ENCODE measurements at places on chromosomes 2 and 18.

- DNase-seq: no peak
These were observed 1.6 kb upstream of the PPP1R1C start for GRCh38 chr2:181984060-181984459.

- DNase-seq: peak; percentile 12
These were observed 132.1 kb downstream of the MBP start for GRCh38 chr18:77000527-77000926.

DNA sequence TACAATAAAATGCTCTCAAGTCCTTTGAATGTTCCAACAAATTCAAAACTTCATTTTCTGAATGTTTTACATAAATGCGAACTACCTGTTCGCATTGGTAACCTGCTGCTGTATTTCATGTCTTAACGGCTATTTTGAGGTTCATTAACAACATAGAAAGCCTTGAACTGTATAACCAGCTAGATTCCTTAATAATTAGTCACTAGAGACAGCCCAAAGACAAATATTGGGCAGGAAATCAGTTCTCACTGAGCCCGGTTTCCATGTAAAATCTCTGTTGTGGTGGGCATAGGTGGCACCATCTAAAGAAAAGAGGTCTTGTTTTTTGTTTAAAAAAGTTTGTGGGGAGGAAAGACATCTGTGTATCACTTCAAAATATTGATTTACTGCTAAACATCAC lies 29.2 kb downstream of the PDIA6 start:
- DNase-seq: no peak

- no peak for DNase-seq
These were observed 161.0 kb downstream of the TPGS2 start for GRCh38 chr18:36667811-36668210.

DNA sequence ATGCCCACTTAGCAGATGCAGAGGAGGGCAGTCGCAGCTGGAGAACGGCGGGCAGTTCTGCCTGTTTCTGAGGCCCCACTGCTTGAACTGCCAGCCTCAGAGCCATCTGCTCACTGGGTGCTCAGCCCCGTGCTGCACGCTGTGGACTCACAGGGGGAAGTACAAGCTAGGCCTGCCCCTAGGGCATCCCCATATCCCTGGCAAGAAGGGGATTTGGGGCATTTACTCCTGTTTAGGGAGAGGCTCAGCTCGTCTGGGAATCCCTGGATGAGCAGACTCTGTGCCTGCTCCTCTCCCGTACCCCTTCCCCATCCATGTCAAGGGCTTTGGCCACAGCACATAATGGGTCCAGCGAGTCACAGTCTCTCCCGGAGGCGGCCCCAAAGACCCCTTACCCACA lies 169.8 kb upstream of the PKDCC start:
- DNase-seq: no peak

DNA sequence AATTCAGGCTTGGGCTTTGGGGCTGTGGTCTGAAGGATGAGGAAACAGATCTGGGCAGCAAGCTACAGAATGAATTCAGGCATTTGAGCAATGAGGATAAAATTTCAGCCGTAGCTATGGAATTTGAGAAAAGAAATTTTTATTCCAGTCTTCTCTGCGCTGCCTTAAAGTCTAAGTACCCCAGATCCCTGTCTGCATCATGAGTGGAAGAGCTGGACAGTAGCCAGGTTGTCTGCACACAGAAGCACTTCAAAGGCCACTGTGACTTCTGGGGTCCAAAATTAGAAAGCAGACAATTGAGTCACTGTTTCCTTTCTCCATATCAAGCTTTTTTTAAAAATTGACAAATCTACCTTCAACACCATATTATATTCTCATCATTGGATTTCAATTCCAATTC lies 787.6 kb upstream of the GCFC2 start:
- DNase-seq: no peak

DNA sequence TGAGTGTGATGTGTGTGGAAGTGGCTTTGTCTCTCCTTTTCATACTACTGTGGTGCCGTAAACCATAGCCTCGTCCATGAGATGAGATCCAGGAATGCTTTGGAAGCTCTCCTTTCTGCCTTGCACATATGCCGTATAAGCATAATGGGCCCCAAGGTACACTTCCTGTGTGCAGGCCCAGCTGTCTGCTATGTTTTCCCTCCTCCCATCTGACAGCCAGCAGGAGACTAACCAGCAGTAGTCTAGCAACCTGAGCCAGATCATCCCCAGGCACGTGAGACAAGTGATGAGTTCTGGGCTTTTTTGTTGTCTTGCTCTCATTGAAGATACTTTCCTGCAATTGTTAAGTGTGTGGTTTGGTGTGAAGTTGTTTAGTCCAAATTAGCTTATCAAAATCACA lies 555.5 kb upstream of the LRRTM4 start:
- DNase-seq: no peak

GRCh38 chr2:28095622-28096021 lies 205.1 kb downstream of the BABAM2 start:
- DNase-seq: no peak

DNA sequence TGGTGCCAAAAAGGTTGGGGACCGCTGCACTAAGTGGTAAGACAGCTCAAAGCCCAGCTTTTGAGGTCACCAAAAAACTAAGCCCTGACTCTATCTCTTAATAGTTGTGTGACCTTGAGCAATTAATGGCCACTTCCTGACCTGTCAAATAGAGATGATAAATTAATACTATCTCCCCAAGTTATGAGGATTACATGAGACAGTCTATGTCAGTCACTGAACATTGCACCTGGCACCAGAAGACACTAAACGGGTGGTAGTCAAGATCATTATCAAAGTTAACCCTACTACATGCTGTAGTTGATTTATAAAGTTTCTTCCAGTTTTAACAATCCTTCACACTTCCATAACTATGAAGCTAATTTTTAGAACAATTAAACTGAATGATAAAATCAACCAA lies 36.5 kb downstream of the STPG4 start:
- DNase-seq: no peak

DNA sequence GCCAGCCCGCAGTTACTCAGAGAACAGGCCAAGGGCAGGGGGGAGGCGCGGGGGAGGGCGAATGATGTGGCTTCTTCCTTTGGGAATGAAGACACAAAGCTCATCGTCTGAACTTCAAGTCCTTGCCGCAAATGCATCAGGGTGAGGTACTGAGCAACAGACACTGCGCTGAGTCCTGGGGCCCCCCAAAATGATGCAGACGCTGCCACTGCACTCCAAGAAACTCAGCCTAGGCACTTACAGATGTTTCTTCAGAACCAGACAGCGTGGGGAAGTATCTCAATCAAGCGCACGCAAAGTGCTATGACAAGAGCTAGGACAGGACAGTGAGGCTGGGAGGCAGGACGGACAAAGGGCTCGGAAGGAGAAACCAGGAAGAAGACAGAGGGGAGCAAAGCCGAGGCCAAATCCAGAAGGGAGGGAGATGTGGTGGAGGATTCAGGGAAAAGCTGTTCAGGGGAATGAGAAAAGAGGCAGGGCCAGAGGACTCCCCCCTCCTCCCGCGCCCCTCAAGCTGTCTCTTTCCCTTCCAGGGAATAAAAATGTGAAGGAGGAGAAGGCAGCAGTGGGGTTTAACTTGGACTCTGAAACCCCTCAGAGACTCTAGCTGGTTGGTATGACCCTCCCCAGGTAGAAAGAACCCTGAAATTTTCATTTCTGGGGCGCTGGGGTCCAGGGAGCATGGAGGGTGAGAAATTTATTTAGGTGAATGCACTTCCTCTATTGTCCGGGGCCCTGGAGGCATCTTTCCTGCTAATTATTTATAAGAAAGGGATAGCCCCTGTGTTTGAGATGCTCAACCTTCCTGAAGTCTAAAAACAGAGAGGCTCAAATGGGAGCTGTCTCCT lies 34.9 kb downstream of the CIB4 start:
- no peak for DNase-seq

DNA sequence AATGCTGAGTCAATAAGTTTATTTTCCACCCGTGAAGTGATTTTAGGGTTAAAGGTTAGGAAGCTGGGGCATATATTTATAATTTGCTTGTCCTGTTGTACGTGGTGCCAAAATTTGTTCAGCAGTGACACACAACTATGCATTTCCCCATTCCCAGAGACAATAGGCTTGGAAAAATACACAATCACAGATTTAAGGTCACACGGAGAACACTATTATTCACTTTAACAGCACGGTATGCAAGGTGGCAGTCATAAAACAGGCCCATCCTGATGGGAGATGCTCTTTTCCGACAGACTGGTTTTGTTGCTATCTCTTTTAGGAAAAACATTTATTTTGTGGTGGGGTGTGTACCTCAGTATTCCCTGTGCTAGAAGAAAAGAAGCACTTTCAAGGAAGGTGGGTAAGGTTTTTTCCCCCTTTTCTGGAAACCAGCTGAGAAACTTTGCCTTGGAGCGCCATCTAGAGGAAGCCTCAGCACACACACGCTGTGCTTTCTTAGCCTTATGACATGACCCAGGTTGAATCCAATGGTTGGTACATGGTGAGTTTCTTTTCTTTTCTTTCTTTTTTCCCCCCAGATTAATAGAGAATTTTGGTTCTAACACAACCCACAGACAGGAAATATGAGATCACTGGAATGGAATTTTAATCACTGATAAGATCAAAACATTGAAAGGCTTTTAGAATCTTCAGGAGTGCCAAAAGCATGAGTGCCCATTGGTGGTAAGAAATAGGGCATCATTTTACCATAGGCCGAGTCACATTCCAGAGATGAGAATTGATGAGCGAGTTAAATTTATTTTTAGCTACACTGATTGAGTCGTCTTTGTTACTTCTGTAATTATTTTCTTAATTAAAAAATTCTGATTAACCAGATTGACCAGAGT lies 332.1 kb downstream of the AGPS start:
- DNase-seq: no peak

- no peak for DNase-seq
These were observed 147.1 kb downstream of the COL4A4 start for GRCh38 chr2:227016894-227017293.

GRCh38 chr18:30766053-30766452 lies 276.5 kb downstream of the DSC3 start:
- no peak for DNase-seq

DNA sequence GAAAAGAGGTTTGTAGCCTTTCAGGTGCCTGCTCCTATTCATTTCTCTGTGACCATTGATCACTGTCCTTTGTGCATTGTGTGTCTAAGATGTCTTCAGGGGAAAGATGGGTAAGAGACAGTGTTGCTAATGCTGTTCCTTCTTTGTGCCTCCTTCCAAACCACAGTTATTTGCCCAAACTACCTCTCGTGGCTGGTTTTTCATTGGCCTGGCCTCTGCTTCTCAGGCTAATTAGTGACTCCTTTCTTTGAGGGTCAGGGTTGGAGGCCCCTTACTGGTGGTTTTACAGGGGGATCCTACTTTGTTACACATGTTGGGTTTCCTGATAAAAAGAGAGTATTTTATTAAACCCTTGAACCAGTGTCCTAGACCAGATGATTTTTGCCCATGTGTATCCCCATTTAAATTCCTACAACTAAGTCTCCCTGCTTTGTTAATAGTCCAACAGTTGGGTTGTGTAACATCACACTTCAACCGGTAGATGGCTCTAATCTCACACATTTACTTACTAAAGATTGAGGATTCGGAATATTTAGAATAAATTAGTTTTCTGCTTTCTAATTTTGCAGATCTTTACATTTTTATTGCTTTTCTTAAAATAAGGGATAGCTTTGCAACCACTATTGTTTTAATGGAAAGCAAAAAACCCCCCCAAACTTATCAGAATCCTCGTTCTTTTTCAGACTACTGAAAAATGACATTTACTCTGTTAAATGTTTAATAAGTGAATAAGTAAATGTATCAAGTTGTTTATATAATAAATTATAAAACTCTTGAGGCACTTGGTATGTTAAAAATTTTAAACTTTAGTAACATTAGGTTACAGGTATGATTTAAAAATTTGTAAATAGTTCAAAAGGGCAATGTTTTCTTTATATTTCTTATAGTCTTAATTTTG lies 2.4 kb downstream of the MARS2 start:
- no peak for DNase-seq
